ENCODE measurements at places on chromosomes 1 and 21. TPM values are rescaled to one million over a fixed set of nuclear protein-coding genes. Genes with fewer than 3 reads are reported as not detected.

DNA sequence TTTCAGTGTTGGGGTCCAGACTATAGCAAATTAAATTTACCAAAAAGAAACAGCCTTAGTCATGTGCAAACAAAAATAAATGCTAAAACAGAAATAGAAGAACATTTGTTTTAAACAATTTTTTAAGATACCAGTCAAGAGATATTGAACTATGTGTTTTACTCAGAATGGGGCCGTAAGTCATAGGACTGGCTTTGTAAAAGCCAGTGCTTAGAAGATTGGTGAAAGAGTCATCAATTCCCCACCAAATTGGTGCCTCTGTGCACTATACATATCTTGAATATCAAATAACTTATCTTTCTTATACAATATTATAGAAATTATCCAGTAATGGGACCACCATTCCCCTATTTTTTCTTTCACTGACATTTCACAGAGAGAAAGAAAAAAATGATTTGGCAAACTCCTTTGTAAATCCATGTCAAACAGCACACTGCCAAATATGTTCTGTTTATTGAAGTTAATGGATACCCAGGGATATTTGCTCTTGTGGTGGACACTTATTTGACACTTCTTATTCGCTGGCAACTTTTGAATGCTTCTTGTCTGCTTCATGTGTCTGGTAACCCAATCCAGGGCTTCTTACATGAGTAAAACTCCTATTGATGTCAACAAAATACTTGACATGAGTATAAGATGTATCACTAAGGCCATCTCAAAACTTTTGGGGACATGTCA is 145.7 kb upstream of the PKN2 start:
- DNase-seq: no peak

- DNase-seq: no peak
Observed at GRCh38 chr1:107877745-107878144, 87.2 kb downstream of the VAV3 start.

DNA sequence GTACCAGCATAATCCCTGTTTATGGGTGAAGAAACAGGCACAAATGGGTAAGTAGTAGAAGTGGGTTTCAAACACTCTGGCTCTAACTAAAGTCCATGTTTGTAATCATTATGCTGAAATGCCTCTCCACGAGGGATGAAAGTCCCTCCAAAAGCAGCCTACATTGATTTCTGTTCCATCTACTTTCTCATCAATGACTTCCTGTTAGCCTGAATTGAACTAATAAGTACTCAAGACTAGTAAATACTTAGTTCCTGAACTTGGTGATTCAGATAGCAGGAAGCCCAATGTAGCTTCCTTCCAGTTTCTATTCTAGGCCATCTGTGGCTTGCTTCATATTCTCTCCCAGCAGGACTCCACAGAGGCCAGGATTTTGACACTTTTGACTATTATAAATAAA is 11.3 kb upstream of the BACH1 start:
- no peak for DNase-seq

DNA sequence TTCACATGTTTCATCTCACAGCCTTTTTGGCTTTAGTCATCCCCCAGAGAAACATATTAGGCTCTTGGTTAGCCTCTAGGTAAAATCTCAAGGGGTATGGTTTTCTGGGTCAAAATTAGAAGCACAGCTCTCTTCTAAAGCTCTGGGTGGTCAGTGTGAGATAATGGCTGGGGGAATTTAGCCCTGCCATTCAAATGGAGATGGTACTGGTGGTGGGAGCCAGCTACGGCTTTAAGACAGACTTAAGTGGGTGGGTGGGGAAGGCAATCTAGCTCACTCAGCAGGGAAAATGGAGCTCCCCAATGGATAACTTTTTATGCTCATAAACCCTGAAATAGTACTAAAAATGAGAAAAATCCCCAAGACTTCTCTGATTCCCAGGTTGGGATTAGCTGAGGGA is 5.7 kb downstream of the TEX38 start:
- DNase-seq: no peak

DNA sequence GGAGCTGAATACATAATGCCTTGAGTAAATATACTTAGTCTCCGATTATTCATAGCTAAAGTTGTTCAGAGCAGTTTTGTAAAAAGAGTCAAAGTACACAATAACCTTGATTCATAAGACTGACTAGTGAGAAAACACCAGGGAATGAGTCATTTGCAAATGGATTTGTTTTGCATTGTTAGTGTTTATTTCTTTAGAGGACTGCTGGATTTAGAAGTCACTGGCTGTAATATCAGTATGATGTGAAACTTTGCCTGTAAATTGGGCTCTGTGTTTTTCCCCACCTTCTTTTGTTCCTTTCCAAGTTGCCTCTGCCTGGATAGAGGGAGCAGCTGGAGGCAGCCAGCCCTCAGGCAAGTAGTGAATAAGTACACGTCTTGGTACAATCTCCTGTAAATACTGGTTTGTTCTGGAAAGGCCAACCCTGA is 474.7 kb downstream of the NUF2 start:
- no peak for DNase-seq

DNA sequence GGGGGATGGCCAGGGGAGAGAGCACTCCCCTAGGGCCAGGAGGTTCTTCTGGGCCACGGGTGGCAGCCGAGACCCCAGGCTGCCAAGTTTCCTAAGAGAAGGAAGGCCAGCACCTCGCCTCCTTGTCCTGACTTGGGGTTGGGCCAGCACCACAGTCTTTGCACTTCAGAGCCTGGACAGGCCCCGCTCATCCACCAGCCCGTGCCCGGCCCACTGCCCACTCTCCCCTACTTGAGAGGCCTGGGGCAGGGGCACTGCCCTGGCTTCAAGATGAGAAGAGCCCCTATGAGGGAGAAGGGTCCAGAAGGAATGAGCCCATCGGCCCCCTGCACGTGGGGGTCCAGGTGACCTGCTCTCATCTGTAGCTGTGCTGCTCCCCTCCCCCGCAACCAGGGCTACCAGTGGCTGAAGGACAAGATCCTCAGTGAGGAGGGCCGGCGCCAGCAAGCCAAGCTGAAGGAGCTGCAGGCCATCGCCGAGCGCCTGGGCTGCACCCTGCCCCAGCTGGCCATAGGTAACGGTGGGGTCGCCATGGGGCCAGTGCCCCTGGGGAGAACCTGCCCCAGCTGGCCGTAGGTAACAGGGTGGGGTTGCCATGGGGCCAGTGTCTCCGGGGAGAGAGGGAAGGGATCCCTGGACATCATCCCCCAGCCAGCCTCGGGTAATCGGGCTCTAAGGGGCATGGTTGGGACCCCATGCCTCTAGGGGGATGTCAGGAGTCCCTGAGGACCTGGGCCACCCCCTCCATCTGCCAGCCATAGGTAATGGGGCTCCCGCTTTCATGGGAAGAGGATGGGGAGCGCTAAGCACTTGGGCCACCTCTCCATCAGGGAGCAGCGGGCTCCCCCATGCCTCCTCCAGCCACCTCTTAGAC is 50.8 kb downstream of the KCNAB2 start:
- no peak for DNase-seq

DNA sequence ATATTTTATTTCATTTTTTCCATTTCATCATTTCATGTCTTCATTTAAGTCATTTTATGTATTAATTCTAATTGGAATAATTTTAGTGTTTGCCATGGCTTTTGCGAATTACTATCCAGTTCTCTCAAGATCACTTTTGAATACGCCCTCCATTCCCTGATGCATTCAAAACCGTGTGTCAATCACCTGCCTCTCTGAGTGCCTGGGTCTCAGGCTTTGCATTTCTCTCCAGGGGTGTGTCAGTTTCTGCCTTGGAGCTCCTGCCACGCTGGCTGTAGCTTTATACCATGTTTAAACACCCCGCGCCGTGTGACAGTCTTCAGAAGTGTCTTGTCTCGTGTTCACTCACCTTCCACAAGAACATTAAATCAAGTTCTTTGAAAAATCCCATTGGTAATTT is 7.4 kb upstream of the DNMT3L start:
- no peak for DNase-seq

- DNase-seq: no peak
Observed at GRCh38 chr1:43526002-43526401, 4.7 kb upstream of the PTPRF start.

GRCh38 chr1:248825573-248825908 is 174 bp downstream of the SH3BP5L start:
- DNase-seq: no peak

DNA sequence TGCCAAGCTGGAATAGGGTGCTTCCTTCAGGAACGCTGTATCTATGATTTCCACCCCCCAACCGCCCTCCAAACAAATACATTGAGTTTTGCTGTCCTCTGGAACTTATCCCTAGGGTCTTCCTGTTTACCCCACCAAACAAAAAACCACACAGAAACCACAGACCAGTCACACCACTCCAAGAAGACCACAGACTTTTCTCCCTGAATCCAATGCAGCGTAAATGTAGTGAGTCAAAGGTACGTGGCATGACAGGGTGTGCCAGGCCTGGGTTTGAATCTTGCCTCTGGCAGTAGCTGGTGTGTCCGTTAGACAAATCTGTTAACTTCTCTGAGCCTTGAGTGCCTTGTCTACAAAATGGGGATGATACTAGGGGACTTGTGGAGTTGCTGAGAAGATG is 27.8 kb downstream of the ASAP3 start:
- DNase-seq: no peak

GRCh38 chr1:43305926-43306687 is 5.3 kb downstream of the TIE1 start:
- DNase-seq: no peak

GRCh38 chr1:228002792-228003191 is 4.0 kb upstream of the WNT3A start:
- DNase-seq: no peak

GRCh38 chr21:37455504-37455911 is 88.9 kb downstream of the DYRK1A start:
- no peak for DNase-seq

- no peak for DNase-seq
Observed at GRCh38 chr21:42892582-42892930, 553 bp upstream of the NDUFV3 start.

DNA sequence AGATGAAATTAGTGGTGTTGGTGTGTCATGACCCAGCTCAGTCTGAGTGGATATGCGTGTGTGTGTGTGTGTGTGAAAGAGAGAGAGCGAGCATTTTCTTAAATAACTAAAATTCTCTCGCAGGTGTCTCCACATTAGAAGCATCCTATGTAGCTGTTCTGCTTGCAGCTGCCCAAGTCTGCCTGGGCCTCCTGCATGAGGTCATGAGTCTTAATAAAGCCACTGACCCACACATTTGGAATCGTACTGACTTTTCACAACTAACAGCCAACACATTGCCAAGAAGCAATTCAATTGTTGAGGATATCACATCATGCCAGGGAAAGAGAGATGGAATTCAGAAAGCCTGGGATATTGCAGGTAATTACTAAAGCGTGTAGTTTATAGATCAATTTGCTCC is 238.2 kb upstream of the AJAP1 start:
- peak; percentile 39 for DNase-seq

DNA sequence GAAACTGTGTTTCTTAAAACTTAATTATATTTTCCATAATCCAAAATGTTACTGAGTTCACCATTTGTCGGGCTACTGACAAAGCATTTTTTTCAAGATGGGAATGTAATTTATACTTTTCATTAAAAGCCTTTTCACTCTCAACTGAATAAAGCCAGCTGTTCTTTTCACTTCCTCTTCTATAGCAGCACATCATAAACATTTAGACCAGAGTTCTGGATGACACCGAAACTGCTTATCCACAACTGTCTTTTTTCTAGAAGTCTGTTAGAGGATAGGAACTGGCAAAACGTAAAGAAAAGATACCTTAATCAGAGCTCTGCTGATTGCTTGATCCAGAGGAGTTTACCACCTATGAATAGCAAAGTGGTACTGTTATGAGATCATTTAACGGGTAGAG is 594.7 kb downstream of the ADGRL2 start:
- no peak for DNase-seq

- DNase-seq: no peak
Observed at GRCh38 chr1:239823852-239824251, 267.8 kb upstream of the FMN2 start.

DNA sequence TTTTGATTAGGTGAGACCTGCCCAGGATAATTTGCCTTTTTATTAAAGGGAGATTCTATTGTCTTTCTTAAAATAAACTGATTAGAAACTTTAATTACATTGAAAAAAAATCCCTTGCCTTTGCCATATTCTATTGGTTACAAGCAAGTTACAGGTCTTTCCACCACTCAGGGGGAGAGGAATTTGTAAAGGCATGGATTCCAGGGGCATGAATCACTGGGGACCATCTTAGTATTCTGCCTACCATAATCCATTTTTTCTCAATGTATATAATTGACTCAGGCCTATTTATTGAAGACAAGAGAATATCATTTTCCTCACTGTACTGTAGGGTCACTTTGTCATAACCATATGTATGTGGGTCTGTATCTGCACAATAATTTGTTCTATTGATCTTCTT is 124.3 kb upstream of the PDE4B start:
- no peak for DNase-seq

GRCh38 chr21:43318841-43319781 is 107.8 kb downstream of the SIK1 start:
- DNase-seq: peak; percentile 76

DNA sequence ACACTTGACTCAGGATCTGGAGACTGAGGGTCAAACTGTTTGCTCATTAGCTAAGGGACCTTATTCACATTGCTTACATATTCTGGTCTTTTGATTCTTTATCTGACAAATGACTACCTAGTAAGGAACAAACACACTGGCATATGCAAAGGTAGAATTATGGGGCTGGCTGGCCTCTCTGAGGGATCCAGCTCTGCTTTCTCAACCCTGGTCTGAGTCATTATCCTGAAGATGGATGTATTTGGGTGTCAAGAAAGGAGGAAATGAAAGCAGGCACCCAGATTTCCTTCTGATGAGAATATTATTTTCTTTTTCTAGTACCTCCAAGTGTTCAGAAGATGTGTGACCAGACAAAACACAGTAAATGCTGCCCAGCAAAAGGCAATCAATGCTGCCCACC is 6.0 kb downstream of the SMCP start:
- no peak for DNase-seq

DNA sequence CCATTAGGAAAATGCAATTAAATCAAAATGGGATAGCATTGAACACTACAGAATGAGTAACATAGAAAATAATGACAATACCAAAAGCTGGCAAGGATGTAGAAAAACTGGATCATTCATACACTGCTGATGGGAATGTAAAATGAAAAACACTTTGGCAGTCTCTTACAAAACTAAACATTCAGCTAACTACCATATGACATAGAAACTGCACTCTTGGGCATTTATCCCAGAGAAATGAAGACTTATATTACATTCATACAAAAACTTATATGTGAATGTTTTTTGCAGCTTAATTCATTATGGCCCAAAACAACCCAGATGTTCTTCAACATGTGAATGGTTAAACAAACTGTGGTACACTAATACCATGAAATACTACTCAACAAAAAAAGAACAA is 66.4 kb downstream of the ANKRD13C start:
- DNase-seq: no peak

C4BPA gene
- total RNA-seq: not detected

DNAI4 gene
- total RNA-seq: 10.5 TPM

WLS gene
- total RNA-seq: 96.1 TPM

FTCD gene
- total RNA-seq: 1.2 TPM

PRMT6 gene
- total RNA-seq: 4.1 TPM

ST6GALNAC3 gene
- 7.7 TPM for total RNA-seq

LENEP gene
- not detected for total RNA-seq
